ENCODE measurements at places on chromosomes 3 and 15.

GRCh38 chr15:54159012-54159411, 180.8 kb downstream of the UNC13C start:
- no peak for DNase-seq

- DNase-seq = no peak
These were observed 250.8 kb downstream of the TBC1D5 start for GRCh38 chr3:17491601-17492000.

GRCh38 chr3:51709004-51709420, 2.1 kb downstream of the GRM2 start:
- DNase-seq = peak; percentile 23

- DNase-seq = no peak
These were observed 105.3 kb upstream of the CHMP2B start for GRCh38 chr3:87121856-87122255.

DNA sequence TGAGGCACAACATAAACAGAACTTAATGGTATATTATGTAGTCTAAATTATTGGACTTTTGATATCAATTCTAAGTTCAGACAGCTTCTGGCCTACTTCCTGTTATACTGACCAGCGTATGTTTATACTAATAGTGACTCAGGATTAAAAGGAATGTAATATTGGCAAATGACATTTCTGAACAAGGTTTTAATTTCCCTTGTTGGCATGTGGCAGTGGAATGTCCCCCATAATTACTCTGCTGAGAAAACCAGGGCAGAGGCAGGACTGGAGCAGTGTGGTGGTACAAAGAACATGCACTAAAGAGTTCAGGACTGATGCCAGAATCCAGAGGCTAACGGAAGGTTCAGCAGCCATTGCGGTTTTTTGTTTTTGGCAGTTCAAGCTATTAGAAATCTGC, 184.0 kb downstream of the KCNAB1 start:
- no peak for DNase-seq

GRCh38 chr3:97070302-97070701, 255.9 kb downstream of the EPHA6 start:
- no peak for DNase-seq

GRCh38 chr15:52206446-52206845, 15.3 kb upstream of the GNB5 start:
- DNase-seq = no peak

DNA sequence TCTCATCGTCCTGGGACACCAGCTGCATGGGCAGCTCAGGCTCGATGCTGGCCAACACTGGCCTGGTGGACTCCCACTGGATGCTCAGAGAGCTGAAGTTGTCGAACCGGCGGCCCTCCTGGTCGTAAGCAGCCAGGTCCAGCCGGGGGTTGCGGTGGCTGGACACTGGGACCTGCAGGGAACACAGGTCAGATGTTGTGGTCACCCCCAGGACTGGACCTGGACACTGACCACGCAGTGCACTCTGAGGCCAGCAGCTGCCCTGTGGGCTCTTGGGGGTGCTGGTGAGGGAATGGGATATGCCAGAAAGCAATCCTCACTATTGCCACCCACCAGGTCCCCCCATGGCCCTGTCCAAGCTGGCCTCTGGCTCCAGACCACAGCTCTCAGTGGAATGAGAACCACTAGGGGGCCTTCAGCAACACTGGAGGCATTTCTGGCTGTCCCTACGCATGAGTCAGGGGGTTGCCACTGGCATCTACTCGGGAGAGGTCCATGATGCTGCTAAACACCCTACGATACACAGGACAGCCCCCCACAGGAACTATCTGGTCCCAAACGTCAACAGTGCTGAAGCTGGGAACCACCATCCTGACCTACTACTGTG, 66.1 kb downstream of the NUP210 start:
- DNase-seq = no peak

- no peak for DNase-seq
These were observed 55.0 kb downstream of the TMEM44 start for GRCh38 chr3:194577986-194578905.

- no peak for DNase-seq
These were observed 30.0 kb downstream of the PDHB start for GRCh38 chr3:58403513-58404109.

GRCh38 chr15:51093839-51094605, 684 bp downstream of the TNFAIP8L3 start:
- peak; percentile 78 for DNase-seq

DNA sequence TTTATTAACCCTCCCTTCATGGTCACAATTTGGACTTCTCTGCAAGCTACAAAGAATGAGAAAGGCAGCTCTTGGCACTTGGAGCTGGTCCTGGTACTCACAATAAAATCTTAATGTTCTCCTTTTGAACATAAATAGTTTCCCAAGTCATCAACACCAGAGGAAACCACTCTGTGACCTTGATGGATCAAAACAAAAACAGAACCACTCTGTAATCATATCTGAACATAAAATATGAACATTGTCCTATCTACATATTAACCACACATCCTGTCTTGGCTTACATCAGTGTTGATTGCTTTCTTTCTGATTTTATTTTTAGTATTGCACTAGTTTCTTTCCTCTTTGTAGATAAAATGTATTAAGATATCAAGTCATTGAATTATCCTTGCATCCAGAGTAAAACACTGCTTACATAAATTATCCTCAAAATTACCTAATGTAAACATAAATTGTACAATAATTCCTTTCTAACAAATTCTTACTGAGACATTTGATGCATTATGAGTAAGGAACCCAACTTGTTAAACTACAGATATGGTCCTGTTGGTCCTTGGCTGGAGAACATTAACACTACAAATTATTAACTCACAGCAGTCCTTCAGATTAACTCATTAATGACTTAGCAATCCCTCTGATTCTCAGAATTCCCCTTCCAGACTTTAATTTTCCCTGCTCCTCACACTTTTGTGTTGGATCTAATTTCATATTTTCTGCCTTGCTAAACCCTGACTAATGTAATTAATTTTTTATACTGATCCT, 860.5 kb downstream of the DIPK2A start:
- DNase-seq = no peak

- DNase-seq = no peak
These were observed 7.4 kb downstream of the NOX5 start for GRCh38 chr15:69021895-69022294.

DNA sequence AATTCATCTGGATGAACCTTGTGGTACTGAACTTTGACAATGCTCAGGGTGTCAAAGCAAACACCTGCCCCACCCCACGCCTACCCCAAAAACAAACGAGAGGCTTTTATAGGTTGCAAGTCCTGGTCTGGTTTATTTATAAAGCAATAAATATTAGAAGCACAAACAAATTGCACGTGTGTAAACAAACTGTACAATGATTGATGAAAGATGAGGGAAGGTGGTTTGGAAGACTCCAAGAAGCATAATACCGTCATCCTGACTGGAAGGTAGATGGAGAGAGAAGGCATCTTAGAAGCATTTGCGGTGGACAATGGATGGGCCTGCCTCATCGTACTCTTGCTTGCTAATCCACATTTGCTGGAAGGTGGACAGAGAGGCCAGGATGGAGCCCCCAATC, 5.2 kb downstream of the ACTC1 start:
- DNase-seq = no peak

DNA sequence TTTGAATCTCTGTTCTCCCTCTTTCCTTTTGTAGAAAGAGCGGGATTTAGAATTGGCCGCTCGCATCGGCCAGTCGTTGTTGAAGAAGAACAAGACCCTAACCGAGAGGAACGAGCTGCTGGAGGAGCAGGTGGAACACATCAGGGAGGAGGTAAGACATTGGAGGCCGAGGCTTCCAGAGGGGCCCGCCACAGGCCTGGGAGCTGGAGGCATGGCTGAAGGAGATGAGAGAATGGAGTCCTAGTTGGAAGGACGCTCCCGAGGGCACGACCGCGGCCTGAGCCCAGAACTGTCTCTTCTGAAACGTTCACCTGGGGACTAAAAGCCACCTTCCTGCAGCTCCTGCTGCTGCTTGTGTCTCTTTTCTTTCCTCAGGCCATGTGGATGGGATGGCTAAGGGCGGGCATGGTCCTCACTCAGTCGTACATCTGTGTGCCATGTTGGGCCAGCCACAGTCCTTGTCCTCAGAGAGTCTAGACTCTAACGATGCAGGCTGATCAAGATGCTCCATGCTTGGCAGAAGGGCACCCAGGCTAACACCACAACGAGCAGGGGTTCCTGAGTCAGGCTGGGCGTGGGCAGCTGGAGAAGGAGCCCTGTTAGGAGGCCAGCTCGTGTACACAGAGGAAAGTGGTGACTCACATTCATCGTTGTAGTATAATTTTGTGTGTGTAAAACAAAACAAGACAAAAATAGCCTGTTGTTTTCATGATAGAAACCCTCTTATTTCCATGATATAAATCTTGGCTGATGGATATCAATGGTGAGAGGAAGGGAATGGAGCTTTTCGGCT, 81.1 kb downstream of the CCK start:
- no peak for DNase-seq

DNA sequence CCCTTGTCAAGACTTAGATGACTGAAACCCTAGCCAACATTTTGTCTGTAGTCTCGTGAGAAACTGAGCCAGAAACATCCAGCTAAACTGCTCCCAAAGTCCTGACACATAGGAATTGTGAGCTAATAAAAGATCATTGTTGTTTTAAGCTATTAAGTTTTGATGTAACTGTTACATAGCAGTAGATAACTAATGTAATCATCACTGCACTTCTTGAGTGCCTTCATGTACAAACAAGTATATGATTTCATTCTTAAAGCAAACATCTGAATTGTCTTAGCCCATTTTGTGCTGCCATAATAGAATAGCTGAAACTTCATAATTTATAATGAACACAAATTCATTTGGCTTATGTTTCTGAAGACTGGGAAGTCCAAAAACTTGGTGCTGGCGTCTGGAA, 87.3 kb downstream of the NSUN3 start:
- no peak for DNase-seq

DNA sequence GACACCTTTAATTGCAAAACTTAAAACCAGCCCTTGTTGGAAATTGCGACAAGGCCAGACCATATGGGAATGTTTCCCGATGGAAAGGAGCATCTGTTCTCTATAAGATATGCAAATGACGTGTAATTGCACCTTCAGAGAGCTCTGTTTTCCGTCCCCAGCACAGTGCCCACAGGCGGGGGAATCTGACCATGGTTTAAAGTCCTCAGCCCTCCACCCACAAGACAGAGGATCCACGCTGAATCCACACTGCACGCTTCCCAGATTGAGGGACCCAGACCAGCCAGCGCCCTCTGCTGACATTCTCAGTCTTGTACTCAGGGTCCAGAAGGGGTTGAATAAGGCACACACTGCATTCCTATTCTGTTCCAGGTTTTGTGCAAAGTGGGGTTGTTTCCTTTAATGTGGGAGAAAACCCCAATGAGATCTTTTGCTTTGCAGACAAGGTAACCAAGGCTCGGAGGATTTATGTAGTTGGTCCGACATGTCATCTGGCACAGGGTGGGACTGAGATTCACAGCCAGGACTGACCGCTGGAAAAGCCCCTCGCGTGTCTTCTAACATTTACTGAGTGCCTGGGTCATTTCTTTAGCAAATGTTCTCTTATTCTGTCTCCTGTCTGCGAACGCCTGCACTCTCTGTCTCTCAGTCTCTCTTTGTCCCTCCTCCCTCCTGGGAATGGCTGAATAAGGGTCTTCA, 36.8 kb upstream of the KLHL25 start:
- peak; percentile 69 for DNase-seq

DNA sequence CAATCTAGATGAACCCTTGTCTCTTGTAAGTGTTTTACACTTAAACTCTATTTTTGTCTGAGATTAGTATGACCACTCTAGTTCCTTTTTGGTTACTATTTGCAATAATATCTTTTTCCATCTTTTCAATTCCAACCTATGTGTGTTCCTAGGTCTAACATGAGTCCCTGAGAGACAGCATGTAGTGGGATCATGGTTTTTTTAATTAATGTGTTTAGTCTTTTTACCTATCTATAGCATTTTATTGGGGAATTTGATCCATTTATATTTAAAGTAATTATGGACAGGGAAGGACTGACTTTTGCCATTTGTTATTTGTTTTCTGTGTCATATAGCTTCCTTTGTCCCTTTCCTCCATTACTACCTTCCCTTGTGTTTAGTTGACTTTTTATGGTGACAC, 21.7 kb downstream of the TNFSF10 start:
- DNase-seq = no peak

DNA sequence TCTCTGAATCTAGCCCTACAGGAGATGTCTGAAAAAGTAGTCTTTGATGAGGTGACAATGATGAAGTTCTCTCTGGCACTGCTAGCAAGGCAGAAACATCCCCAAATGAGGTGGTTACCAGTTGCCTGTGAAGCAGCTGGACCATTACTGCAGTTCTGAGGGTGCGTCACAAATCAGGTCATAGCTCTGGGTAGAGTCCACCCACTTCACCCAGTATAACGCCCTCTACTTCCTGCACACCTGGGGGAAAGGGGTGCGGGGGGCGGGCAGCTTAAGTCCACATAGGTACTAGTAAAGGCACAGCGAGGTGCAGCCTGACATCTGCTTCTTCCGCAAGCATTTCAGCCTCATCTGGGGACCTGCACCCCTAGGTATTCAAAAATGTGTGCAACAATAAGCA, 13.4 kb upstream of the SATB1 start:
- no peak for DNase-seq

DNA sequence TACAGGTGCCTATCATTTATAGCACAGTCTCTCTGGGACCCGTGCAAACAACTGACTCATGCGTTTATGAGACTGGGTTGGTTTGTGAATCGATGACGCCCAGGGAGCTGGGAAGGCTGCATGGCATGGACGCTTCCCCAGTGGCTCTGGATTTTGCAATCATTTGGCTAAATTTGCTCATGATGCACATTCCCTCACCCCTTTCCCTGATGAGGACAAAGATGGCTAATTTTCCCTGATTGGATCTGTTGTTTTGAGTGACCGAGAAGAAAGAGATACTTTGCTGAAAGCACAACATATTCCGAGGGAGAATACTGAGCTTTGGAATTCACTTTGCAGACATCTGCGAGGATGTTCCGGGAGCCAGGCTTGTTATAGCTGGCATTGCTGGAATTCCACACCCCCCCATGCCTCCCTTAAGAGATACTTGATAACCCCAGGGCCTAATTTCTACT, 51.1 kb downstream of the CGNL1 start:
- no peak for DNase-seq

DNA sequence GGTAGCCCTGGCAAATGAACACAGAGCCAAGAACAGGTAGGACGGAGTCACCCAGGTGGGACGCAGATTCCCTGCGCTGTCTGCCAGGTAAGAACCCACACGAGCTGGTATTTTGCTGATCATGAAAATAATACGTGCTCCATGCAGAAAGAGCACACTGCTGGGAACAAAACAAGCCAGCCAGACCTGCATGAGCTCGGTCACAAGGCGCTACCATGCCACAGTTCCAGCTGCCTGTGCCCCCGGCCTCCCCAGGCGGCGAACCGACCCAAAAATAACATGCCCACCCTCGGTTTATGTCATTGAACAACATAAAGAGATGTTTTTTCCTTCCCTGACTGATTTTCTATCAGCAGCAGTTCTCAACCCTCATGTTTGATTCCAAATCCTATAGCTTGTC, 25.8 kb downstream of the CYFIP1 start:
- no peak for DNase-seq
